ENCODE measurements at places on chromosomes 3 and 15.

- no peak for DNase-seq
Observed at GRCh38 chr3:24492971-24493551, 1.6 kb downstream of the THRB start.

DNA sequence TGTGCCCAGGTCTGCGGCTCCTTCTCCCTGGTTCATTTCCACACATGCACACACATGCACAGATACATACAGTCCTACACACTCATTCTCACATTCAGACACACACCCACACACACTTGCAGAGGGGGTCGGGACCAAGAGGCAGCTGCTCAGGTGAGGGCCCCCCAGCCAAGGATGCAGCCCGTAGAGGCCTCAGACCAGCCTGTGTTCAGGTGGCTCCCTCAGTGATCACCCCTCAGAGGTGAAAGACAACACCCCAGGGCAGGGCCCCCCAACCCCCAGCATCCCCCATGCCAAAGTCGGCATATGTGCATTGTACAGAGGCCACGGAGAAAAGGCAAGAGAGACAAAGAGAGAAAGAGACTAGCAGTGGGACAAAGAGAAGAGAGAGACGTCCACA is 5.9 kb upstream of the CORO2B start:
- no peak for DNase-seq

- no peak for DNase-seq
Observed at GRCh38 chr3:128315313-128315712, 151.4 kb downstream of the DNAJB8 start.

DNA sequence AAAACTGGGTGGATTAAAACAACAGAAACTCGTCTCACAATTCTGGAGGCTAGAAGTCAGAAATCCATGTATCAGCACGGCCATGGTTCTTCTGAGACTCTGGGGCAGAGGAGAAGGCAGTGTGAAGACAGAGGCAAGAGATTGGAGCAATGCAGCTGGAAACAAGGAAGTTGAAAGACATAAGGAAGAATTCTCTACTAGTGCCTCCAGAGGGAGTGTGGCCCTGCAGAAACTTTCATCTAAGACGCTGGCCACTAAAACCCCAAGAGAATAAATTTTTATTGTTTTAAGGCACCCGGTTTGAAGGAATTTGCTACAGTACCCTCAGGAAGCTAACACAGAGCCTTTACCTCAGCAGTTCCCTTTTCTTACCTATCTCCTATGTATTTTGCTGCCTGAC is 1012.2 kb upstream of the CADM2 start:
- DNase-seq: peak; percentile 81

- DNase-seq: no peak
Observed at GRCh38 chr3:184450547-184450946, 70.7 kb downstream of the CHRD start.
